ENCODE measurements at places on chromosomes 13 and 19.
A peak's percentile ranks its signal among the peaks of the same experiment; 100 is the strongest.

- DNase-seq, result no peak
Observed at GRCh38 chr19:51001515-51001914, at the start of gene KLK8. TSS of gene KLK8 (minus strand) at chr19:51001604. CDS start at chr19:51001167, 437 bp downstream.

DNA sequence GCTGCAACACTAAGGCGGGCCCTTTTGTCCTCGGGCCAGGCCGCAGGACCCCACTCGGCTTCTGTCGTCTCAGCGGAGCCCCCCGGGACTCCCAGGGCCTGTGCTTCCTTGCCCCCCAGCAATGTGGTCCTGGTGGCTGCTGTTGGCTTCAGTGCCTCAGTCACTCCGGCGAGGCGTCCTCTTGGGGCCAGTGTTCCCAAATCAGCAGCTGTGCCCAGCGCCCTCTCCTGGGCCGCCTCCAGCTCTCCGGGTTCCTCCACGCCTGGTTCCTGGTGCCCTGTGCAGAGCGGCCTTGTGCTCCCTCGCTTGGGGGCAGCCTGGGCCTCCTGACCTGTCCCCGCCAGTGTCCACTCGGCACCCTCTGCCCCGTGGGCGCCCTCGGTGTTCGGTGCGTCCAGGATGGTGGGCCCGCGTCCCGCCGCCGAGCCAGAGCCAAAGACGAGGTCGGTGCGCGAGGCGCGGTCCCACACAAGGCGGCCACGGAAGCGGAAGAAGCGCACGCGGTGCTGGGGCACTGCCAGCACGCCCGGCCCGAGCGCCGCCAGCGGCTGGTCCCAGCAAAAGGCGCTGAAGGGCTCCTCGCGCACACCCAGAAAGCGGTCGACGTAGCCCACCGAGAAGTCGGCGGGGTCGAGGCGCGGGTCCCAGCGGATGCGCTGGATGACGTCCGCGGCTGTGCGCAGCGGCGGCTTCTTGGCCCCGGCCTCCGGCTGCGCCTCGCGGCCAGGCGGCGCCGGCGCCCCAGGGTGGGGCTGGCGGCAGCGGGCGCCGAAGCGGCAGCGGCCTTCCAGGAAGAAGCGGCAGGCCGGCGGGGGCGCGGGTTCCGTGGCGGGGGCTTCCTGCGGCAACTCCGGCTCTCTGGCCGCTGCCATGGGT, 685 bp downstream of the LENG9 start:
- DNase-seq, result peak; percentile 66

GRCh38 chr13:39840201-39840600, 184.7 kb downstream of the COG6 start:
- DNase-seq, result no peak

DNA sequence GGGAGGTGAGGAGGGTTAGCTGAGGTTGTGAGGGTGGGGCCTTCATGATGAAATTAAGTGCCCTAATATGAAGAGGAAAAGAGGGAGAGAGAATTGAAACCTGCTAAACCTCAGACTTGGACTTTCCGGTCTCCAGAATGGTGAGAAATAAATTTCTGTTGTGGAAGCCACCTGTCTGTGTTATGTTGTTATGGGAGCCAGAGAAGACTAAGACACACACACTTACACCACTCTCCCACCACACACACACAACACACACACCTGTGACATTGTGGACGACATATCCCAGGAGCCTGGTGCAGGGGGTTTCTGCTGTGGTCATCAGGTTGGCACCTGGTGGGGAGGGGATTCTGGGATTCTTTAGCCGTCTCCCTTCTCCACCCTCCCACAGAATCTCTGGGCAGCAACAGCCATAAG, 14.0 kb downstream of the KLK4 start:
- no peak for DNase-seq

DNA sequence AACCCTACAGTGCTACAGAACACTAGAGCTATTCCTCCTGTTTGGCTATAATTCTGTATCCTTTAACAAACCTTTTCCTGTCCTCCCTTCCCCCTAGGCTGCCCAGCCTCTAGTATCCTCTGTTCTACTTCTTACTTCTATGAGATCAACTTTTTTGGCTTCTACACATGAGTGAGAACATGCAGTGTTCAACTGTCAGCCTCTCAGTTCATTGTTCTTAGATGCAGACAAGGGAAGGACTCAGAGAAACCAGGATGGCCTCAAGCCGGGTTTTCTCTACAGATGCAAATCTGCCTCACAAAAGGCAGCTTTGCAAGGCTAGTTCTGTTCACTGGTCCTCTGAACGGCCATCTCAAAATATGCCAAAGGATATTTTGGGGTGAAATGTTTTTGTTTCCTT, 18.4 kb downstream of the AMER2 start:
- no peak for DNase-seq

GRCh38 chr13:106349080-106349931, 186.2 kb downstream of the EFNB2 start:
- no peak for DNase-seq

- no peak for DNase-seq
Observed at GRCh38 chr13:93628136-93628797, 401.7 kb downstream of the GPC6 start.

DNA sequence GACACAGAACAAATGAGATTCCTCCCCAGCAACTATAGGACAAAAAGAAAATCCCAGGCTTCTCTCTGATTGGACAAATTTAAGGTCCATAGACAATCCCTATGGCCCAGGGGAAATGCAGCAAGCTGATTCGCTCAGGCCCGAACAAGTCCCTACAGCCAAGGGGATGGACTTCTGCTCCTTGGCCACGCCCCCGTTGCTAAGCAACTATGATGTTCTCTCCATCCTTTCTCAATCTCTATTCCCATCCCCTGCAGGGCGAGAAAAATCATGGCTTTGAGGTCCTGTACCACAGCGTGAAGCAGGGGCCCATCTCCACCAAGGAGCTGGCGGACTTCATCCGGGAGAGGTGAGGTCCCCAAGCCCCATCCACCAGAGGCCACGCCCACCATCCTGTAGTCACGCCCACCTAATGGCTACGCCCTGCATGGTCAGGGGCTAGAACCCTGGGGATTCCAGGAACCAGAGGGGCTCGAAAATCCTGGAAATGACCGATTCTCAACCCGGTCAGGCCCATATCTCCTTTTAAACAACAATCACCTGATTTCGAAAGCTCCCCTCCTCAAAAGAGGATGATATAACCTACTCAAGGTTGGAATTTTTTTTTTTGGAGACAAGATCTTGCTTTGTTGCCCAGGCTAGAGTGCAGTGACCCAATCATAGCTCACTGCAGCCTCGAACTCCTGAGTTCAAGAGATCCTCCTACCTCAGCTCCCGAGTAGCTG, 11.4 kb downstream of the FCHO1 start:
- no peak for DNase-seq

DNA sequence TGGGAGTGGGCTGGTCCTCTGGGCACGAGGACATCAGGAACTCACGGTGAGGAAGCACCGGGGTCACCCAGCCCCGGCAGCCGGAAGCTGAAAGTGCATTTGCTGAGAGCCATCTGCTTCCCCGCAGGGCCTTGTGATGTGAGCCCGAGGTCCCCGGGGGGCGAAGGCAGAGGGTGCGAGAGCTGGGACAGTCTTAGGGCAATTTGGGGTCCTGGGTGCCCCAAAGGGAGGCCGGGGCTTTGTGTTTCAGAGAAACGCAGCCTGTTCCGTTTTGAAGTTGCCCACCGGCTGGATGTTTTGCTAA, 4.8 kb downstream of the F2RL3 start:
- DNase-seq, result no peak

DNA sequence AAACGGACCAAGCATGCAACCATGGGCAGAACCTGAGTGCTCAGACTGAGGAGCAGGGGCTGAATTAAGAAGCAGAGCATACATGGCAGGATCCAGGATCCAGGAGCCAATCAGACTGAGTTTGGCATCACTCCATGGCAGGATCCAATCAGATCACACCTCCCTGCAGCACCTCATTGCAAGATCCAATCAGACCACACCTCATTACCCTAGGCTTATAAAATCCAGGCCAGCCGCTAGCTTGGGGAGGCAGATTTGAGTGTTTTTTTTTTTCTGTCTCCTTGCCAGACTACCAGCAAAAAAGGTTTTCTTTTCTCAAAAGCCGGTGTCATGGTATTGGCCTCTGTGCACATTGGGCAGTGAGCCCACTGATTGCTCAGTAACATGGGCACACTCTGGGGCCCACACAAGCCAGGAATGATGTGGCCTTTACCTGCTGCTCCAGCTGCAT, 127.9 kb upstream of the GJB6 start:
- DNase-seq, result no peak

DNA sequence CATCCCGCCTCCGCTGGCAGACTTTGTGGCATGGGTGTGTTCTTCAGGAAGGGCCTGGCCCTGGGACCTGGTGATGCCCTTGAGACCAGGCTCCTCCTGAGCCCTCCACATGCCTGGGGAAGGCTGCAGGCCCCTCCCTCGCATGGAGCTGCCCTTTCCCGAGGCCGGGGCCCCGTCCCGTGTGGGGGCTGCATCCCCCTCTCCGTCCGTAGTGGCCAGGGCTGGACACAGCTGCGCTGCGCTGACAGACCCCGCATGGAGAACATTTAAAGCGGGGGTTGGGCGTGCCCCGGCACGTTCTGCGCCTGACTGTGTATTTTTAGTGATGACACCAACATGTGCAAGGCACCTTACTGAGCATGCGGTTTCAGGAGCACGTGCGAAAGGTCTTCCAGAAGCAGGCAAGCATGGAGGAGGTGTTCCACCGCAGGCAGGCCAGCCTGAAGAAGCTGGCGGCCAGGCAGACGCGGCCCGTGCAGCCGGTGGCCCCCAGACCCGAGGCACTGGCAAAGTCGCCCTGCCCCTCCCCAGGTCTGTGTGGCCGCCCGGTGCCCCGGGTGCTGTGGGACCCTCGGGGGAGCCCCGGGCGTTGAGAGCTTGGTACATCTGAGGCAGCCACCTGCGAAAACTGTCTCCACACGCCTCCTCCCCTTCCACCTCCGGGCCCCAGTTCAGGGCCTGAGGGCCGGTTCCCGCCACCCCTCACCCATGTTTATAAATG, 28.8 kb upstream of the F7 start:
- DNase-seq, result no peak

DNA sequence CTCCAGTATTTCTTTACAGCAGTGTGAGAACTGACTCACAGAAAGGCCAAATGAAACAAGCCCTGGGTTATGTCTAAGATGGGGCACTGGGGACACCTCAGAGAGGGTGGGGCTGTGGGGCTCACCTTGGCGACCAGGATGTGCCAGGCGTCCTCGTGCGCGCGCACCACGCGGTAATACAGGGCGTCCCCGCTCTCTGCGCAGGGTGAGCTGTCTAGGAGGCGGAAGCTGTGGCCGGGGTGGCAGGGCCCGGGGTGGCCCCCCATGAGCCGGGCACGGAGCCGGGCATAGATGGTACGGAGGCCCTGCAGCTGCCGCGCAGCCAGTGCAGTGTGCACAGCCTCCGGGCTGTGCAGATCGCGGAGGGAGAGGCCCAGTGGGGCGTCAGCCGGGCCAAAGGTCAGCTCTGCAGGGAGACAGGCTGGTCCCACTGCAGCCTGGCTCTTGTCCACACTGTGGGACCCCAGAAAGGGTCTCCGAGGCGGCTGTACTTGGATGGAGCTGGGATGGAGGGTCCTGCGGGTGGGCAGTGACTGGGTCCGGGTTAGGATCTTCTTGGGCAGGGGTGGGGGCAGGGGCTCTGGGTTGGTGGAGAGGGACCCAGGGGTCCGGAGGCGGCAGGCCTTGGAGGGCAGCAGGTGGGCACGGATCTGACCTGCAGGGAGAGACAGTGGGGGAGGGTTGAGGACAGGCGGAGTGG, 3.4 kb downstream of the PEAK3 start:
- DNase-seq, result no peak

DNA sequence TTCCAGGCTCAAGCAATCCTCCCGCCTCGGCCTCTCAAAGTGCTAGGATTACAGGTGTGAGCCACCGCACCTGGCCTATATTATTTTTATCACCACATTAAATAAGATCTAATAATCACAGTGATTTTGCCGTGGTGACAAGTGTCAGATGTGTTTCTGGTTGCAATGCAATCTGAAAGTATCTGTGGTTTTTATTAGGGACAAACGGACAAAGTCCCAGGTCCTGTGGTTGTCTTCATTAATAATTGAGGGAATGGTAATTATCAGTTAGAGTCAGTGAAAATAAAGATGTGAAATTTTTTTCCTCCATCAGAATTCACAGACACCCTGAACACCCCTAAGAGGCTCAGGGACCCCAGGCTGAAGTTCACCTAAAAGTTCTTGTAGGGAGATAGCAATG, 1.3 kb upstream of the TICAM1 start:
- DNase-seq, result no peak

DNA sequence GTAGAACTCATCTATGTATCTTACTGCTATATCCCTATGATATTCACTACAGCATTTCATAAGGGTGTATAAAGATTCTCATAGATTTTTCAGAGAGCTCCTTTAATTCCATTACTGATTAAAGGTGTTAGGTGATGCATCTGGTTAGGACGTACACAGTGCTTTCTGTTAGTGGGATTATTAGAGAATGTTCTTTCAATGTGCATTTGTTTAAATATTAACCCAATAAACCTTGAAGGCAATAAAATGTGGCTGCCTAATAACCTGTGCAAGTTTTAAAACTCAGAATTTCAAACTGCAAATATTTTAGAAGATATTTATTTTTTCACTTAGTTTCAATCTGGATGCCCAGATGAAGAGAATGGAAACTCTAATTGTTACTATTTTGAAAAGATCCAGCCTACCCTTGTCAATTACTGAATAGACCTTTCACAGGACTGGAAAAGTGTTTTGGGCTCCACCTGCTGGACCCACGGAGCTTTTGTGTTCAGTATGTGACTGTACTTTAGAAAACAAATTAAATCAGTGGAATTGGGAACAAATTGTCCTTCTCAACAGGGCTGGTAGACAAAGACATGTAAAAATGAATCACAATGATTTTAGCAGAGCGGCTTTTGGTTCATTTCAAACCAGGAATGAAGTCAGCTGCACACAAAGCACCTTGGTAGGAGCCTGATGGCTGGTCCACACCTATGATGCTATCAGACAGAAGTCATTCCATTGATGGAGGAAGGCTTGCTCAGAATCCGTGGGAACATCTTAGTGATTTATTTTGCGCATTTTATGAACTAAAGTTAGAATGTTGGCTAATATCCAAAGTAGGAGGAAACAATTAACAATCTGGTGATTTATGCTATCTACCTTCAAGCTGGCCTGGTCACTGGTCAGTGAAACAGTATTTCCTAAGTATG, 89.4 kb upstream of the RAP2A start:
- DNase-seq, result peak; percentile 33

GRCh38 chr13:31894931-31895330, 136.6 kb upstream of the FRY start:
- DNase-seq, result no peak

- no peak for DNase-seq
Observed at GRCh38 chr13:26707122-26708006, 53.2 kb downstream of the GPR12 start.

- DNase-seq, result no peak
Observed at GRCh38 chr13:101127741-101128353, 288.5 kb downstream of the NALCN start.
